ENCODE measurements at places on chromosomes 1 and 21. TPM values are rescaled to one million over a fixed set of nuclear protein-coding genes. Genes with fewer than 3 reads are reported as not detected.

The TSPEAR gene
- total RNA-seq = under 0.01 TPM

The EXO5 gene
- total RNA-seq = 6.0 TPM

The ILDR2 gene
- not detected for total RNA-seq

The RXFP4 gene
- total RNA-seq = not detected

The RPTN gene
- not detected for total RNA-seq

The SEC16B gene
- 0.22 TPM for total RNA-seq

The KRTAP6-3 gene
- total RNA-seq = not detected

The RAD54L gene
- 2.2 TPM for total RNA-seq

The PPIAL4G gene
- total RNA-seq = not detected

The CBS gene
- total RNA-seq = 30.4 TPM

The F13B gene
- total RNA-seq = under 0.01 TPM

The GPR153 gene
- 1.7 TPM for total RNA-seq

The RAVER2 gene
- 0.79 TPM for total RNA-seq

The ANKRD65 gene
- total RNA-seq = under 0.01 TPM

The TOE1 gene
- total RNA-seq = 12.9 TPM

The KRTAP19-1 gene
- total RNA-seq = not detected

The MFSD2A gene
- 0.44 TPM for total RNA-seq

The CR1 gene
- total RNA-seq = not detected

The FCAMR gene
- not detected for total RNA-seq

The SPAG17 gene
- not detected for total RNA-seq

The SH2D5 gene
- 0.20 TPM for total RNA-seq

The GCSAML gene
- total RNA-seq = not detected

Measured in lung microvascular endothelial cell (primary cell).